Endothelial cell (in vitro differentiated cells): ENCODE measurements at places on chromosomes 5 and 9. TPM values are rescaled to one million over a fixed set of nuclear protein-coding genes. Genes with fewer than 3 reads are reported as not detected.

DNA sequence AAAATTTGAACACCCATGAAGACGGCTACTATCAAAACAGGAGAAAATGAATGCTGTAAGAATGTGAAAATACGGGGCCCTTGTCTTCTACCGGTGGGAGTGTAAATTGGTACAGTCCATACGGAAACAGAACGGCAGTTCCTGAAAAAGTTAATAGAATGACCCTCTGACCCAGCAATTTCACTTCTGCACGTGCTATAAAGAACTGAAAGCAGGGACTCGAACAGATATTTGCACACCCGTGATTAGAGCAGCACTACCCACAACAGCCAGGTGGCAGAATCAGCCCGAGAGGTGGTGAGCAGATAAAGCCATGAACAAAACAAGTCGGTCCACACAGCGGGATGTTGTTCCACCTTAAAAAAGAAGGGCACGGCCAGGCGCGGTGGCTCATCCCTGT, 22.6 kb upstream of the SLC12A7 start:
- no peak for DNase-seq

- DNase-seq = no peak
These were observed 197.4 kb upstream of the ISL1 start for GRCh38 chr5:51185850-51186329.

Gene LHX6
- 6.0 TPM for total RNA-seq

Gene MSMP
- 2.8 TPM for total RNA-seq

Gene MPDZ
- total RNA-seq = 97.0 TPM
